CD4-positive, alpha-beta T cell (primary cell): ENCODE measurements at places on chromosomes 4 and X. TPM values are rescaled to one million over a fixed set of nuclear protein-coding genes. Genes with fewer than 3 reads are reported as not detected.
A peak's percentile ranks its signal among the peaks of the same experiment; 100 is the strongest.

- no peak for DNase-seq
These were observed 13.5 kb upstream of the ASMTL start for GRCh38 chrX:1466232-1466661.

GRCh38 chr4:42708625-42709024, 51.7 kb upstream of the ATP8A1 start:
- DNase-seq, result no peak

DNA sequence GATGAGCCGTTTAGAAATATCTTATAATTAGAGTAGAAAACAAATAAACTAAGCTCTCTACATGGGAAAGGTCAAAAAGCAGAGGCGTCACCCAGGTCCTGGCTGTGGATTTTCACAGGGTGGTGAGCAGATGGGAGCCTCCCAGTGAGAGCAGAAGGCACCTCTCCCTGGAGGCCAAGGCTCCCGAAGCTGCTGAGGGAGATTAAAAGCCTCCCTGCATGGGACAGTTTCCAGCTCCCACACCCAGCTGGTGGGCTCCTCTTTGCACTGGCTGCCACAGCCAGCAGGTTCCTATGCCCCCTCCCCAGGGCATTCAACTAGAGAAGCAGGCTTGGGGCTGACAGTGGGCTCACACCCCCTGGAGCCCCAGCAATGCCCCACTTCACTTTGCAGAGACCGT, 55.2 kb upstream of the TBC1D9 start:
- no peak for DNase-seq

- DNase-seq, result no peak
These were observed 36.6 kb downstream of the FHL1 start for GRCh38 chrX:136183917-136184316.

DNA sequence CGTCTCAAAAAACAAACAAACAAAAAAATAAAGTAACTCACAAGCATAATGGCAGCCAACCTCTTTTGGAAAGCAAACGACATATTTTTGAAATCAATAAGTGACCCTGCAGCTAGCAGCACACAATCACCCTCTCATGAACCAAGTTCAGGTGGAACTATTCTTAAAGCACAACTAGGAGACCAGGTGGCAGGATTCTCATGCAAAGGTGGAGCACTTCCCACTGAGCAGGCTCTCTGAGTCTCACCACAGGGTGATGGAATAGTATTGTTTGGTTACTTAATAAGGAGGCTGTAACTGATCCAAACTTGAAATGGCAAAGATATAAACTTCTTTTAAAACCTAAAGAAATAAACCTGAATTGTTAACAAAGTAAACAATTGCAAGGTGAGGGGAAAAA, 1293.1 kb downstream of the PCDH19 start:
- DNase-seq, result no peak

DNA sequence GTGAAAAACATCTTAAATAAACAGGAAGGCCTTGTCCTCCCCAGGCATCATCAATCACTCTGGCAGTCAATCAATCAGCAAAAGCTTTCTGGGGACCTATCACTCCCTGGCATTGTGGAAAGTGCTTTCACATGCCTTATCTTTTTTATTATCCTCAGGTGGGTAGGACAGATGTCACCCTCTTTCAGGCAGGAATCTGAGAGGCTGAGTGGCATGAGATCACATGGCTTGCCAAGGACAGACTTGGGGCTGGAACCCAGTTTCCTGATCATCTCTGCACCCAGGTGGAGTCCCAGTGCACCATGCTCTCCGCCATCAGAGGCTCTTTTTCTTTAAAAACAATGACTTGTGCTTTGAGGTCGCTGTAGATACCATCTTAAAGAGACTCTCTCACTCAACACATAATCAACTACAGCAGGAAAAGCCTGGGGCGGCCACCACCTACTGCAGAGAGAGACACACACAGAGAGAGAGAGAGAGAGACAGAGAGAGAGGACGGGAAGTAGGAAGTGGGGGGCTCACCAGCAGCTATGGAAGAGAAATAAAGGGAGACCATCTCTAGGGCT, 282.7 kb downstream of the PTTG2 start:
- peak; percentile 12 for DNase-seq

- no peak for DNase-seq
These were observed 850.9 kb upstream of the SLIT2 start for GRCh38 chr4:19400820-19401219.

DNA sequence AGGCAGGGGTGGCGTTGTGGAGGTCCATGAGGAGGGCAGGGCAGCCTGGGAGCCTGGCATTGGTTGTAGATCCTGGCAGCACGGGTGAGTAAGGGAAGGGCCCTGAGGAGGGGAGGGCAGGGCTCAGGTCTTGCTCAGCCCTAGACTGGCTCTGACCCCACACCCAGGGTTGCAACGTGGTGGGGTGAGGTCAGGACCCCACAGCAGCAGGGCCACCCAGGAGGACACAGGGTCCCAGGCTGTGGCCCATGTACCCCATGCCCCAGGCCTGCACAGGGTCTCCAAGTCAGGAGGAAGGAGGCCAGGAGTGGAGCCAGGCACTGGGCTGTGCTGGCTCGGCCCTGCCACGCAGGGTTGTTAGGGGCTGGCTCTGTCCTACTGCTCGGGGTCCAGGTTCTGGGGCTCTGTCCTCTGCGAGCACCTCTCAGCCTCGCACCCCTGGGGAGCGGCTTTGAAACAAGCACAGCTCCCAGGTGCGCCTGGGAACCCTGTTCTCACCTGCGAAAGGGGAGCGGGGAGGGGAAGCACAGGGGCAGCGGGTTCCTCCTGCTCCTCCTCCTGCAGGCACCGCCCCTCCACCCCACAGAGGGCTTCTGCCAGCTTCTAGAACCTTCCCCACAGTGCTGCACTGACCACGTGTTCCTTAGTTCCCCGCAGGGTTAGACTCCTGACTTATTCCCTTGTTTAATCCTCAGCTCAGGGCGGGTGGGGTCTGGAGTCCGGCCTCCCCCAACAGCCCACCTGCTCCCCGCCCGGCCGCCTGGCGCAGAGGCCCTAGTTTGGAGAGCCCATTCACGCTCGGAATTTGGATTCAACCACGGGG, 20.4 kb downstream of the MSANTD1 start:
- DNase-seq, result no peak

DNA sequence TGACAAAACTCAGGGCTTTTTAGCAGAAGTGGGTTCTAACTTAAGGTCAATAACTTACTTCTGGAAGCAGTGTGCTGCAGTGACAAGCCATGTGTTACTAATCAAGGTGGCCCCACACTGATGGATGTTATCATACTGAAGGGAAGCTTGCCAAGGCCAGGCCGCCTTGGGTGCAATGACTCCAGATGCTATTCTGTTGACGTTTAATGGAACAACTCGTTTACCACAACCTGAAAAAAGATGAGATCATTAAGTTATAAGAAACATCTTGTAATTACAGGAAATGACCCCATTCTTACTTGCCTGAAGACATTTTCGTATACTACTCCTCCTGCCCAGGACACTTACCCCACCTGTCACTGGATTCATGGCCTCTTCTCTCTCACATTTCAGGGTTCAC, 38.9 kb upstream of the TMPRSS11D start:
- DNase-seq, result no peak

DNA sequence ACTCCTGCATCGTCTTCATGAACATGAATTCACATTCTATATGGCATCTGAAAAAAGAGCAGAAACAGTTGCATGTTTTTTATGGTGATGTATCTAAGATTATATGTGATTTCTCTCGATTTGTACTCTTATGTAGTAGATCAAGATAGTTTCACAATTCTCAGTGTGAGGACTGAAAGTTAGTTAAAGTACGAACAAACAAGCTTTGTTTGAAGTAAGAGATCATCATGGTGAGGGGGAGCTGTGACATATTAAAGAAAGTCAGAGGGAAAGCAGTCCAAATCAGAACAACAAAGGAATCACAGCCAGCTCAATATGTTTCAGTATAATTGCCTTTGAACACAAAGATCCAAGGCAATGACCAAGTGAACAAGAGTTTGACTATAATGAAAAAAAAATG, 1140.6 kb downstream of the SH3BGRL start:
- no peak for DNase-seq

DNA sequence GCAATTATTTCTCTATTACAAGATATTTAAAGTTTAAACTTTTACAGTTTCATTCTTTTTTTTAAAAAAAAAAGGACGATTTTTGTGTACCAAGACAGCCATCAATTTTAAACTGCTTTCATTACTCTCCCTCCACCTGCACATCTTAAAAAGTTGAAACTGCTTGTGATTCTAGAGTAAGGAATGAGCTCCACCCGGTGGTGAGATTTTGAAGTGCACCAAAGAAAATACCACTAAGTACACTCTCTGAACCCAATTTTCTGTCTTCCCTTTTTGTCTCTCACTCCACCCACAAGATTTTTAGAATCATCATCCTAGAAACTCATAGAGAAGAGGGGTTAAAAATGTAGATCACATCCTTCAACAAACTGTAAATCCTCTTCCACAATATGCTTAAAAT, 91.3 kb upstream of the WDR44 start:
- DNase-seq, result no peak

- DNase-seq, result no peak
These were observed 75.1 kb upstream of the CXorf66 start for GRCh38 chrX:140040386-140040785.

- DNase-seq, result no peak
These were observed 12.0 kb upstream of the RPS3A start for GRCh38 chr4:151087467-151087866.

DNA sequence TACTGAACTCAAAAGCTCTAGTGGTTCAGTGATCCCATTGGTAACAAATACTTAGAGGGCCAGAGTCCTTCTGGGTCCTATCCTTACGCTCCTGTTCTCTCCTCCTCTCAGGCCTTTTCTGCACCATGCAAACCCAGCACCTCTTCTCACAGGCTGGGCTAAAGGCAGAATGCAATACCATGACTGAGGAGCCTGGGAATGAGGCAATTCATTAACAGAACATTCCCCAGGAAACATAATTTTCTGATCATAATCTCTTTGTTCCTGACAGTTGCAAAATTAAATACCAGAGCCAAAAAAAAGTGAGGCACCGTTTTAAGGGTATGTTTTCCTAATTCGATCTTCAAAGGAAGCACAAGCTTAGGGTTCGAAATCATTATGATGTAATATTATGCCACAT, 9.0 kb downstream of the SORBS2 start:
- no peak for DNase-seq

- DNase-seq, result no peak
These were observed 5.1 kb downstream of the SEPTIN6 start for GRCh38 chrX:119687661-119688413.

- DNase-seq, result no peak
These were observed 573.1 kb upstream of the POU3F4 start for GRCh38 chrX:82934980-82935379.

DNA sequence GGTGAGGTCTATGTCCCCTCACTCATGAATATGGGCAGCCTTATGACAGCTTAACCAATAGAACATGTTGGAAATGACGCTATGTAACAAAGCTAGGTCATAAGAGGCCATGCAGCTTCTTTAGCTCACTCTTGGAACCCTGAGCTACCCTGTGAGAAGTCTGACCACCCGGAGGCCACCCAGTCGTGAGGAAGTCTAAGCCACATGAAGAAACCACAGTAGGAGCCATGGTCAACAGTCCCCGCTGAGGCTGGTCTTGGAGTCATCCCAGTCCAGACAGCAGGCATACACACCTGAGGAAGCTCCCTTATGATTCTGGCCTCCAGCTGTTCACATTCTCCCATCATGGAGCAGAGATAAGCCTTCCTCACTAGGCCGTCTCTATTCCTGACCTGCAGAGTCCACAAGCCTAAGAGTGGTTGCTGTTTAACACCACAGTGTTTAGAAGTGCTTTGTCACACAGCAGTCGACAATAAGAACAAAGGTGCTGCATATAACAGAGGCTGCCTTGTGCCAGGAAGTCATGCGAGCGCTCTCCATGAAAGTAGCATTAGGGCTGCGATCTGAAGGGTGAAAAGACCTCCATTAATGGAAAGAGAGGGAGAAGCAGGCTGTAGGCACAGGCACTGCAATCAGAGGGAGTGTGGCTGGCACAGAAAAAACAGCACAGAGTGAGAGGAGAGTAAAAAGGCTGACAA, 38.2 kb downstream of the TSPAN5 start:
- DNase-seq, result no peak

GRCh38 chrX:2740672-2741071, 11.2 kb upstream of the XG start:
- no peak for DNase-seq

- no peak for DNase-seq
These were observed 3.1 kb upstream of the SETD7 start for GRCh38 chr4:139559089-139559479.

GRCh38 chr4:8559011-8559410, 21.2 kb upstream of the GPR78 start:
- DNase-seq, result no peak

- no peak for DNase-seq
These were observed 685.0 kb downstream of the RAPGEF2 start for GRCh38 chr4:159787901-159788300.

DNA sequence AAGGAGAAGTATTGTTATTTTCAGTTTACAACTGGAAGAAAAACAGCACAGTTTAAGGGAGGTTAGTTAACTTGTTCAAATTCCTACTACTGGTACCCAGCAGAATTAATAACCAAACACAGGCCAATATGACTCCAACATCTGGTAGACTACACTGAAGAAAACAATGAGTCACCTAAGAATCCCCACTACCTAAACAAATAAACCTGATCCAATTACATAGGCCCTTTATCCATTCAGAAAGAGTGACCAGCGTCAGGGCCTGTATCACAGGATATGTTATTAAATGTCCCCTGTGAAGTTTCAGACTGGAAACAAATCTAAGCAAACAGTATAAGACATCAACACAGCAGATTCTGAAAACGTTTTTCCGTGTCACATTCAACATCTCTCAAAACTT, 492.5 kb upstream of the INTU start:
- no peak for DNase-seq

- no peak for DNase-seq
These were observed 46.4 kb downstream of the MAMLD1 start for GRCh38 chrX:150409486-150409885.

DNA sequence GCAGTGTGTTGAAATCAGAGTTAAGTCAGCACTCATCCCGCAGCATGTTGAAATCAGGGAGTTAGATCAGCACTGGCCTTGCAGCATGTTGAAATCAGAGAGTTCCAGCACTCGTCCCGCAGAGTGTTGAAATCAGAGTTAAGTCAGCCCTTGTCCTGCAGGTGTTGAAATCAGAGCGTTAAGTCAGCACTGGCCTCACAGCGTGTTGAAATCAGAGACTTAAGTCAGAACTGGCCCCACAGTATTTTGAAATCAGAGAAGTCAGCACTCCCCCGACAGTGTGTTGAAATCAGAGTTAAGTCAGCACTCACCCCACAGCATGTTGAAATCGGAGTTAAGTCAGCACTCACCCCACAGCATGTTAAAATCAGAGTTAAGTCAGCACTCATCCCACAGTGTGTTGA, 10.9 kb upstream of the UVSSA start:
- DNase-seq, result no peak

GRCh38 chr4:57191523-57192034, 81.4 kb upstream of the IGFBP7 start:
- DNase-seq, result no peak

Gene FOXP3
- total RNA-seq, result 3.7 TPM

Gene TXK
- 69.9 TPM for total RNA-seq

Gene ABLIM2
- total RNA-seq, result 2.7 TPM

Gene CCDC149
- total RNA-seq, result 0.25 TPM

Gene GPR34
- not detected for total RNA-seq

Gene USP17L21
- not detected for total RNA-seq

Gene SHOX
- total RNA-seq, result not detected

Gene BMPR1B
- not detected for total RNA-seq

Gene IL21
- total RNA-seq, result 0.14 TPM

Gene TEC
- 2.8 TPM for total RNA-seq

Gene NOP14
- 21.8 TPM for total RNA-seq

Gene NDUFB11
- total RNA-seq, result 53.2 TPM
